T-helper 2 cell treated with Interferon-gamma antibody and Interleukin-4, amounts not matched to agents 5 μg/mL and 100 μg/mL, for 36 hours (primary cell): ENCODE measurements at places on chromosomes 4 and X.

DNA sequence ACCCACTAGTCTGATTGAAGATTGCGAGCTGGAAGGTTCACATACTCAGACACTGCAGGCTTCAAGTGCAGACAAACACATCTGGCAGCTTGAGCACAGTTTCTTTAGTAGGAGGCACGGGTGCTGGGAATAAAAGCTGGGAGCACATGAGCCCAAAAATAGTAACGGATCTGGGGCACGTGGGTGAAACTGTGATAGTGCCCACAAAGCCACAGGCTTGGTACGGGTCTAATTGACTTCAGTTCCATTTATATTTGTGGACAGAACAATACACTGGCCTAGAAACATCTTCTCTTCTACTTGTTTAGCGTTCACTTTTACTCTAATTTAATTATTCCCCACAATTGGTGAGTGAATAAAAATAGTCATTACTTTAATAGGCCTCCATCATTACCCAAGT is 2370.7 kb downstream of the PCDH7 start:
- no peak for DNase-seq

GRCh38 chrX:47610511-47610910 is 9.1 kb downstream of the SYN1 start:
- no peak for DNase-seq

GRCh38 chr4:53281438-53281837 is 84.4 kb downstream of the SCFD2 start:
- DNase-seq, result no peak

DNA sequence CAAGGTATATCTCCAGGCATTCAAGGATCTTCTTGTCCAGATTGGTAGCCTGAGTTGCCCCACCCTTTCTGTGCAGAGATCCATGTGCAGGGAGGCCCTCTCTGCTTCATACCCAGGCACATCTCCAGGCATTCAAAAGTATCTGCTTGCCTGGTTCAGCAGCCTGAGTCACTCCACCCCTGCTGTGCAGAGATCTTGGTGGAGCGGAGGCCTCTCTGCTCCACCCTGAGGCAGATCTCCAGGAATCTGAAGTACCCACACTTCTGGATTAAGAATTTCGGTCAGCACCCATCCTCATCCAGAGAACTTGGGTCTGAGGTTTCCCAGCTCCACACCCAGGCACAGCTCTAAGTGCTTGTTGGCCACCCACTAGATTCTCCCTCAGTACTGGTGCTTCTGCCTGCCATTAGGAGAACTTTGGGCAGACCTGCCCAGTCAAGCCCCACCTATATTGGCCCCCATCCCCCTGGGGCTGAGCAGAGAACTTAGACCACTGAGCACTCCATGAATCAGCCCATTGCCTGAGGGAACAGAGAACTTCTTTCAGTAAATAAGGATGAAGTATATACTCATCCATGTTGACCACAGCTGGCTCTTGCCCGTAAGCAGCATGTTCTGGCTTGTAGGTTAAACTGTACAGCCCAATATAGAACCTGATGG is 199.5 kb upstream of the ZCCHC13 start:
- no peak for DNase-seq

DNA sequence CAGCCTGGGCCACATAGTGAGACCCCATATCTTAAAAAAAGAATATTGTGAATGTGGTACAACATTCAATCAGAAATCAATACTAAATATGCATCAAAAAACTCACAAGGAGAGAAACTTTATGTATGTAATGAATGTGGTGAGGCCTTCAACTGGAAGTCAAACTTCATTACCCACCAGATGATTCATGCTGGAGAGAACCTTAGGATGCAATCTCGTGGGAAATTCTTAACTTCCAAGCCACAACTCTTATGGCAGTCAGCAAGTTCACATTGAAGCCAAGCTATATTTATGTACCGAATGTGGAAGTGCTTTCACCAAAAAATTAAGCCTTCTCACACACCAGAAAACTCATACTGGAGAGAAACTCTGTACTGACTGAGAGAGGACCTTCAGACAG is 84.5 kb upstream of the UXT start:
- no peak for DNase-seq

DNA sequence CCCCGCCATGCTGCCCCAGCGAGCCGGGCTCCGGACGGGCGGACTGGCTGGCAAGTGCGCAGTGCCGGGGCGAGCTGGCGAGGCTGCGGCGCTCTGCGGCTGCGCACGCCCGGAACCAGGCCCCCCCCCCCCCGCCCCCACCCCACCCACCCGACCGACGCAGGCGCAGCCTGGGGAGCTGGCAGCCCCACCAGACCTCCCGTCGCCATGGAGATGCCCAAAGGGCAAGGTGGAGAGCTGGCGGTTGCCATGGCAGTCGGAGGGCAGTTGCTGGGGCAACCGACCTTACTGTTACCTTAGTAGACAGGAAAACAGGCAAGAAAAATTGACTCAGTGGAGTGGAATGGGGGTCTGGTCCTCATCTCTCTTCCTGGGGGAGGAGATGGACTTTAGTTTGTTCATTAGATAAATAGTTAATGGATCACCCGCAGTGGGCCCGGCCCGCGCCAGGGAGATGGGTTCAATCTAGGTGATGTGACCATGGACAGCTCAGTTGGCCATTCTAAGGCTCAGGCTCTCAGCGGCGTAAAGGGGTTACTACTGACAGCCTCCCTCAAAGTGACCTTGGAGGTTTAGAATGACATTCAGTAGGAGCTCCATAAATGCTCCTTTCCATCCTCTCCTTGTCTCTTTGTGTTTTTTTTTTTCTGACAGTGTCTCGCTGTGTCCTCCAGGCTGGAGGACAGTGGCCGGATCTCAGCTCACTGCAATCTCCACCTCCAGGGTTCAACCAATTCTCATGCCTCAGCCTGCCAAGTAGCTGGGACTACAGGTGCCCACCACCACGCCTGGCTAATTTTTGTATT is at the start of gene PCSK1N:
Gene PCSK1N (minus strand): TSS at position 87 of the 806 bp plus-strand sequence. CDS start 78 bp downstream, at position 9.
- no peak for DNase-seq

GRCh38 chr4:108742451-108743420 is 20.1 kb downstream of the ETNPPL start:
- DNase-seq, result no peak

DNA sequence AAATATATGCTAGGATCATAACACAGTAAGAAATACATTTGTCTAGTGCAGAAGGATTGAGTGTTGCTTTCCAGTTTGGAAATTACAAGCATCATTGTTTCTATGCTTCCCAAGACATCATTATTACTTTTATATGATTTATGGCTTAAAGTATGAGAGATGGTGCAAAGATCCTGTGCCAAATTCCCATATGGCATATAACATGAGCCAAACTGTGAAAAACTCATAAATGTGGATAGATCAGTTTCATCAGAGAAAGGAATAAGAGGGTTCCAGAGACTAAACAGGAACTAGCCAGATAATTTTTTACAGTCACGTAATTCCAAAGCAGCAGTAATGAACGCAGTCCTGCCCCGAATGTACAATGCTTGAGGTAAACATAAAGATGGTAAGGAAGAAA is 126.3 kb downstream of the PRDM5 start:
- DNase-seq, result no peak

DNA sequence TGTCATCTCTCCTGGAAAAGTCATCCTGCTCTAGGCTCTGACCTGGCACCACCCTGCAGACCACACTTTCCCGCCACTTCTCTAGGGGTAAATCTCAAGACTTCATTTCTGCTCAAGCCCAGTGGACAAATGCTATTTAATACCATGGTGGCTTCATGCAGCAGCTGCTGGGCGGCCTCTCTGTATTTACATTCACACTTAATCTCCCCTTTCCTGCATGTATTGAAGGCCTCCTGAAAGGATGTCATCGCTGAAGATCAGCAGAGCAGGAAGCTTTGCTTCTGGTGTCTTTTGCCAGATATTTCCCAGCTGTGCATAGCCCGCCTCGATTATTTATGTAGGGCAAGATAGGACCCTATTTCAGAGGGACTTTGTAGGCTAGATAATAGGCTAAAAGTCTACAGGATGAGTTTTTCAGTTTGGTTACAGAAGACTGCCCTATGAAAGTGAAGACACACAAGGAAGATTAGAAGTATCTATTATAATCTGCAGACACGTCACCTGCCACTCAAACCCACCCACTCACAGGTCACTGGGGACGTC is 17.2 kb downstream of the PROM1 start:
- DNase-seq, result no peak

- DNase-seq, result no peak
These were observed 1394.2 kb upstream of the DIAPH2 start for GRCh38 chrX:95290455-95290854.

DNA sequence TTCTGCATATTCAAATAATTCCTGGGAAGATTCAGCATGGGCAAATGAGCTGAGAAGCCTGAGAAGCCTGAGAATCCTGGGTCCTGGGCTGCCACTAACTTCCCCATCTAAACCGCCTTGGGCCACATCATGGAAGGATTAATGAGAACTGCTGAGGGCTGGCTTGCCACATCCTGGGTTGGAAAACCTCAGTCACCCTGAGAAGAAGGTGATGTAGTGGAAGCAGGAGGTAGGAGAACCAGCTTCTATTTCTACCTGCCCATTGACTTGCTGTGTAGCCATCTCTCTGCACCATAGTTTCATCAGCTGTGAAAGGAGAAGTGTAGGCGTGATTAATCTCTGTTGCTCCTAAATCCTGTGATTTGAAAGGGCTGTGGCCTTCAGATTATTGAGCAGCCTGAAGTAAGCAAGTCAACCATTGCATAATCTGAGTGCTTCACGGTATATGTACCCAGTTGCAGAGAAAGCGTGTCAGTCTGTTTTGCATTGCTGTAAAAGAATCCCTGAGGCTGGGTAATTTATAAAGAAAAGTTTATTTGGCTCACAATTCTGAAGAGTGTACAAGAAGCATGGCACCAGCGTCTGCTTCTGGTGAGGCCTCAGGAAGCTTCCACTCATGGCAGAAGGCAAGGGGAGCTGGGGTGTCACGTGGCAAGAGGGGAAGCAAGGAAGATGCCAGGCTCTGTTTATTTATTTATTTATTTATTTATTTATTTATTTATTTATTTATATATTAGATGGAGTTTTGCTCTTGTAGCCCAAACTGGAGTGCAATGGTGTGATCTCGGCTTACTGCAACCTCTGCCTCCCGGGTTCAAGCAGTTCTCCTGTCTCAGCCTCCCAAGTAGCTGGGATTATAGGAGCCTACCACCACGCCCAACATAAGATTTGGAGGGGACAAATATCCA is 140.9 kb upstream of the ATP6AP2 start:
- DNase-seq, result peak; percentile 4

- DNase-seq, result no peak
These were observed 5.4 kb upstream of the ACE2 start for GRCh38 chrX:15606136-15606535.

- no peak for DNase-seq
These were observed 61.2 kb upstream of the TSPAN7 start for GRCh38 chrX:38500141-38500540.

GRCh38 chr4:158818560-158819140 is 49.8 kb downstream of the FNIP2 start:
- DNase-seq, result no peak

DNA sequence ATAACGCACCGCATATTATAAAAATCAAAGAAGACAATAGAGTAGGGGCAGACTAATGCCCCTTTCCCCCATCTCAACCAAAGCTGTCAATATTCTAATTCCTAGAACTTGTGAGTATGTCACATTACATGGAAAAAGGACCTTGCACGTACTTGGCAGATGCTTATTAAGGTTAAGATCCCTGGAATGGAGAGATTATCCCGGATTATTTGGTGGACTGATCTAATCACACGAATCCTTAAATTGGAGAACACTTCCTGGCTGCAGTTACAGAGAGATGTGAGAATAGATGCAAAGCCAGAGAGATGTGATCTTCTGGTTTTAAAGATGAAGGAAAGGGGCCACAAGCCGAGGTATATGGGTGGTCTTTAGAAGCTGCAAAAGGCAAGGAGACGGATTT is 548.7 kb downstream of the SPRY1 start:
- no peak for DNase-seq

DNA sequence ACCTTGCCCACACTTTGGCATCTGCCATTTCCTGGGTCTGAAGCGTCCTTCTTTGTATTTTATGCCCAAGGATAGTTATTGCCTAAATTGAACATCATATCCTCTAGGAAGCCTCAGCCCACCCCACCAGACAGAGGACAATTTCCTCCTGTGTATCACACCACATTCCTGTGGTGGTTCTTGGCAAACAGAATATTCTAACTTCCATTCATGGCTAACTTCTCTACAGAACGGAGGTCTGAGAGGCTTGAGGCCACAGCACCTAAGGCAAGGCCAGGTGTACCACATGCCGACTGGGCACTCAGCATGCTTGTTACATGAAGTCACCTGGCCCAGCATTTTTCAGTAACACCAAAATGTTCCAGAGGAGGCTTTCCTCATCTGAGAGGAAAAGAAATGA is 42.4 kb downstream of the CD99L2 start:
- no peak for DNase-seq

DNA sequence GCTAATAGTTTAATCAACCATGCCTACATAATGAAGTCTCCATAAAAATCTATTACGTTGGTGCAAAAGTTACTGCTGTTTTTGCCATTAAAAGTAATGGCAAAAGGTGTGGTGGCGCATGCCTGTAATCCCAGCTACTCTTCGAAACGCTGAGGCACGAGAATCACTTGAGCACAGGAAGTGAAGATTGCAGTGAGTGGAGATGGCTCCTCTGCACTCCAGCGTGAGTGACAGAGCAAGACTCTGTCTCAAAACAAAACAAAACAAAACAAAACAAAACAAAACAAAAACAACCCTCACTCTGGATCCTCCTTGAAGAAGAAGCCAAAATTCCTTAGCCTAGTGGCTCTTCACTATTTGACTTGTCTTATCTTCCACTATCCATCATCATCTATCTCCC is 78.0 kb downstream of the MSN start:
- no peak for DNase-seq

DNA sequence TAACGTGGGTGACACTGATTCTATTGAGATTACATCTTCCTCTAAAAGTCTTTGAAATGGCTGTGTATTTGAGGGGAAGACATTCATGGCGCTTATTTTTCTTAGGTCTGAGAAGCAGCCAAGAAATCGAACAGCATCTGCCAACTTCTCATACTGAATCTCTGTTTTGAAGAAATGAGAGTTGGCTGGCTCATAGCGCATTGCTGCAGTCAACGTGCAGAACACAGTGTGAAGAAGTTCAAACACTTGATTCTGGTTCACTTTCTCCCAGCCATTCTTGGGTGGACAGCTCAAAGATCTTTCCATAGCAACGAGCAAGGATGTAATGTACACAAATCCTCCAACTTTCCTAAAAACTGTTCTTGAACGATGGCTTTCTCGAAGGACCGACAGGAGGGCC is 156.5 kb downstream of the WDFY3 start:
- DNase-seq, result no peak

GRCh38 chr4:48109413-48110263 is 24.4 kb downstream of the TXK start:
- no peak for DNase-seq

DNA sequence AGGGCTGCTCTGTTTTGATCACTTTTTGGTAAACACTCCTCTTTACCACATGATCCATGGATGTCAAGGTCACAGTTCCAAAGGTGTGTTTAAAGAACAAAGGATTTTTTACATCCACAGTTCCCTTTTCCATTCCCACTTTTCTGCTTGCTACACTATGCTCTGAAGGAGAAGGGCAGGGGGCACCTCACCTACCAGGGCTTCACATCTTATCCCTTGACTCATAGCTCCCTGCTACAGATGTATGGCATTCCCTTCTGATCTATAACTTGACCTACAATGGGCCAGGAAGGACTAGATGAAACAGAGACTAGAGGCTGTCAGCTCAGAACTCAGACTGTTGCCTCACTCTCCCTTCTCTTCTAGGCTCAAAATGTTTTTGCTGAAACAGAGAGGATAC is 233.1 kb upstream of the RPS6KA3 start:
- no peak for DNase-seq

GRCh38 chr4:139920486-139921002 is 233.4 kb downstream of the MAML3 start:
- DNase-seq, result no peak
